ENCODE measurements at places on chromosomes 11 and 22.
A peak's percentile ranks its signal among the peaks of the same experiment; 100 is the strongest.

DNA sequence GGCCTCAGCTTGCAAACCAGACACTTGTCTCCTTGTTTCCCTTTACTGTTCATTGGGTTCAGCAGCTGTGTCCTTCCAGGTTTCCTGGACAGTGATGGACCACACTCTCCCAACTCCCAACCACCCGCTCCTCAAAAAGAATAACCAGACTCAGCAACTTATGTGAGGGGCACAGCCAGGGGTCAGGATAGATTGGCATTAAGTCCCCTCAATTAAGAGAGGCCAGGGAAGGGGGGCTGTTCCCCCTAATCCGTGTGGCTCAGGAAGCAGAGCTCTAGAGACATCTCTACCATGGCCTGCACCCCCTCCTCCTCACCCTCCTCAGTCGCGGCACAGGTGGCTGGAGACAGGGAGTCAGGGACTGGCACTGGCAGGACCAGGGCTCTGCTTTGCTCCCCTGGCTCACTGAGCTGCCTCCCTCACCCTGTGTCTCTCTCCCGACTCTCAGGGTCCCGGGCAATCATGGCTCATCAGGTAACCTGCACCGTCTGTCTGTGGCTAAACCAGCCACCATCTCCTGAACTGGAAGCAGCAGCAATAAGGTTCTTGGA lies 111.7 kb downstream of the ZNF280B start:
- DNase-seq, result no peak

- DNase-seq, result no peak
Measured at GRCh38 chr11:120511820-120512738, 531 bp downstream of the GRIK4 start.

DNA sequence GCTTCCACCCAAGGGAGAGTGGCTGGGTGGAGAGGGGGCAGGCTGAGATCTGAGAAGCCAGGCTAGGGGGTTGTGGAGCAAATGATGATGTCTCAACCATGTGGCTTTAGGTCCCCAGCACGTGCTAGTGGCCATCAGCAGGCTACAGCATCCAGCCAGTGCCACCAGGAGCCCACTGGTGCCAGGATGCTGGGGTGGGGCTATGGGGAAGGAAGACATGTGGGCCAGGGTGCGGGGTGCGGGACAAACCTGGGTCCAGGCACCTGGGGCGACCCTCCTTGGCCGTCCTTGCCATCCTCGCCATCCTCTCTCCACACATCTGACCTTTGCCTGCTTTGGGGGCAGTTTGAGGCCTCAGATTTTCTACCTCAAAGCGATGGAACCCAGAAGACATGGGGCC lies 104.3 kb downstream of the KCNQ1 start:
- no peak for DNase-seq

DNA sequence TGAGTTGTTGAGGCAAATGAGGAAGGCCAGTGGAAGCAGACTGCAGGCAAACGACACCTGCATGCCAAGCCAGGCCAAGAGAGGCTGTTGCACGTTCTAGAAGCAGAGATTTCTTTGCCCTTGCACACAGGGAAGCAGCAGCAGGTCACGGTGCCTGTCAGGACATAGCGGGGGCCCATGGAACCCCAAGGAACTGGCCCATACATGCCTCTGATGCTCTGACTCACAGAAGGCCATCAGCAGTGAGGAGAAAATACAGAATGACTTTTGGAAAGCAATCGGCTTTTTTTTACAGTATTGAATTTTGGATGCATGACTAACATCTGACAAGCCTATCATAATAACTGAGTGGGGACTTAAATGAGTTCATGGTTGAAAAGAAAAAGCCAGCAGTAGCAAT lies 123.9 kb downstream of the MPPED1 start:
- no peak for DNase-seq

DNA sequence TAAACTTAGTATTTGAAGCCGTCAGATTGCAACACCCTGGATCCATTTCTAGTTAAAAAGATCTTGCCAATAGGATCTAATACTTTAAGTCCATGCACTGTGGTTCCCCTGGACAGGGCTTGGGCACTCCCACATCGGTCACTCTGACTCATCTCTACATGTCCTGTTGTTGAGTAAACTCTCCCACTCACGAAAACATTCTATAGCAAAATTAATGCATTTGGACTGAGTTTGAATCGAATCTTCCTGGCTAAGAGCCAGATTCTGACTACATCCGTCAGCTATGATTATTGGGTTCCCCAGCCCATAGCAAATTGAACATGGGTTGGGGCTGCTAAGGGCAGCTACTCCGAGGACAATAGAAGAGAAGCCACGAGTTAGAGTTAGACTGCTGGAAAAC lies 182.1 kb upstream of the SORL1-AS1 start:
- no peak for DNase-seq

GRCh38 chr11:66450560-66450959 lies 11.9 kb upstream of the MRPL11 start:
- no peak for DNase-seq

DNA sequence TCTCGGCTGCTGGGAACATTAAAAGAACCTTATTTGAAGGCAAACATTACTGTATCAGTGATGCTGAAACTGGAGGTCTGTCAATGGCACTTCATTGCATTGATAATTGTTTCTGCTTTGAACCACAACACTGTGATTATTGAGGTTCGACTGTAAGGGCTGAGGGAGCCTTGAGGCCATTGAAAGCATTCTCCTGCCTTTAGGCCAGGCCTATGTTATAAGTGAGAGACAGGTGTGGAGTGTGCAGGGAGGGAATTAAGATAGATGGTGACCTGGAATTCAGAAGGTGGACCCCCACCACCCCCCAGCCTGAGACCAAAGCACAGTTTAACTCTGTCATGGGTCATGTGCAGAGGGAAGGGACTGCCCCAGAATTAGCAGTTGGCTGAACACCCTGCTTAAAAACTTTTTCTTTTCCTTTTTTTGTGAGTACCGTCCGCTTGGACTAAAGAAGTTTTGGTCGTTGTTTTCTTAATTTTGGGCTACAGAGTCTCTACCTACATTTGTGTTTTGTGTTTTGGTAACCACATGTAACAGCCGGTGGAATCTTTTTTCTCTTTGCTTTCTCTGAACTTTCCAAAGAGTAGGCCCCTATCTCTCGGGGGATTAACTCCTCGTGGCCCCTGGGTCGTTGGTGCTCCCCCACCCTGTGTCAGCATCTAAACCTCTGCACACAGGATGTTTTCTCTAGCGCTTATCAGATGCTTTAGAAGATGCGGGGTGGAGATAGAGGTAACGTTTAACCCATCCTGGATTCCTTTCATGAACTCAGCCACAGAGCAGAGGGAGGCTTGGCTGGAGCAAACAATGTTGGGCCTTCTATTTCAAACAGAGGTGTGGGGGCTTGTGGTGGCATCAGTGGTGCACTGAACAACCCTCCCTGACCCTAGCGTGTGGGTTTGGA lies 43.7 kb downstream of the ZBTB16 start:
- no peak for DNase-seq

GRCh38 chr11:60263402-60263801 lies 17.1 kb upstream of the MS4A4A start:
- DNase-seq, result no peak

DNA sequence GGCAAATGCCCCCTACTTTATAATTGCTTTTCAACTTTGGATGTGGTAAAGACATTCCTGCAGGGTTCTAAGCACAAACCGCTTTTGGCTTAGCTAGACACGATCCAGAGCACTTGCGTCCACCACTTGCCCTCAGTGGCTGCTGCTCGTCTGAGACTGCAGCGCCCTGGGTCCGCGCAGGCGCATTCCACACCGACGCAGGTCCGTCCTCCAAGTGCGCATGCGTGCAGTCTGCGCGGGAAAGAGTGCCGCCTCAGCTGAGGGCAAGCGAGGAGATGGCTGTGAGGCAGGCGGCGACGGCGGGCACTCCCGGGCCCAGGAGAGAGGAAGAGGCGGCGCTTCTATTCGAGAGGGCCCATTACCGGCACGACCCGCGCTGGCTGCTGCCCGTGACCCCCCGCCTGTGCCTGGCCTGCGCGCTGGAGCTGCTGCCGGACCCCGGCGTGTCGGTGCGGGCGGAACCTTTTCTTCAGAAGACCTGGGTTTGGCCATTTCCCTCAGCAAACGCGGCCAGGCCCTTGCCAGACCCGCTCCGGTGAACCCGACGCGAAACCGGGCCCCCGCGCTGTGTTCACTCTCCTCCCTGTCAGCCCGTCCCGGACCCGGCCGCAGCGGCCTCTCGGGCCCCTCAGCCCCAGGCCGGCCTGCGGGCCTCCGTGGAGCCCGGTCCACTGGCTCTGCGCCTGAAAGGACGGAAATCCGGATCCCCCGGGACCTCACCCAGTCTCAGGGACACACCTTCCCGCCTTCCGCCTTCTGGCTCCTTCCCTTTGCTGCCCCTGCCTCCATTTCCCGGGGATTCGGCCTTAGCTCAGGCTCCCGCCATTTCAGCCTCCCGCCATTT lies at the start of gene MEI1:
Gene MEI1 (plus strand): TSS at position 240 of the 844 bp plus-strand sequence. CDS start 36 bp downstream, at position 276.
- peak; percentile 78 for DNase-seq

- no peak for DNase-seq
Measured at GRCh38 chr11:72788241-72788640, 5.6 kb downstream of the STARD10 start.

- no peak for DNase-seq
Measured at GRCh38 chr22:46800102-46800857, 37.8 kb downstream of the TBC1D22A start.

DNA sequence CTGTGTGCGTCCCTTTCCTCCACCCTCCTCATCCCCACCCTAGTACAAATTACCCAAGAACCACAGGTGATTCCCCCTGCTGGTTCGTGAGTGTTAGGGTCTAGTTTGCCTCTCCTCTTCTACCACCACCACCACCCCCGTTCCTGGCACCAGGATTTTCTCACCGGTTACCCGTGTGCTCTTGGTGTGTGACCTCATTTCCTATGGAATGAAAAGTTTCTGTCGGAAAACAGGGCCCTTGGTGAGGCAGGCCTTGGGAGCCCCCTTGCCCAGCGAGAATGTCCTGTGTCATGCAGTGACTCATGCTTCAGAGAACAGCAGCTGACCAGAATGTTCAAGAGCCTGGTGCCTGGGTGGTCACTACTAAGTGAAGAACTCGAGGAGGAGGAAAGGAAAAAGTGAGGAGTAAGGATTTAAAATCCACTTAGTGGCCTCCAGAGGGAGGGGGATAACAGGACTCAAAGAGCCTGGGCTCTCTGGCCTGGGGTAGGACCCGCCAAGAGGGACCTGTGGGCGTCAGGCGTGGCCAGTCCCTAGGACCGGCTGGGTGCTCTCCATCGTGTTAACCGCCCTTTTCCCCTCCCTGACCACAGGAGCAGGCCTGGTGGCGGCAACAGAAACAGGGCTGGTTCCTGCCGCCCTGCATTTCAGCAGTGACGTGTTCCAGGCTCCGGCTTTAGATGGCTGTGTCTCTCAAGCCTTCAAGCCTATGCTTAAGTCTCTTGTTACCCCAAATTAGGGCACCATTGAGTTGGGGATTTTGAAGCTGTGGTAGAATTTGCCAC lies 30.2 kb downstream of the C22orf31 start:
- no peak for DNase-seq

GRCh38 chr22:44678556-44679305 lies 23.3 kb upstream of the PRR5 start:
- DNase-seq, result no peak

GRCh38 chr22:45323695-45324094 lies 14.0 kb downstream of the FAM118A start:
- DNase-seq, result no peak

- peak; percentile 74 for DNase-seq
Measured at GRCh38 chr11:78187366-78188285, 800 bp downstream of the KCTD21 start.

- DNase-seq, result no peak
Measured at GRCh38 chr11:132429685-132430084, 1059.3 kb downstream of the NTM start.

- DNase-seq, result no peak
Measured at GRCh38 chr11:61955422-61956135, 5.4 kb downstream of the BEST1 start.

- DNase-seq, result no peak
Measured at GRCh38 chr11:112751772-112752171, 209.4 kb upstream of the NCAM1 start.

- no peak for DNase-seq
Measured at GRCh38 chr11:78138291-78138690, 1.1 kb downstream of the ALG8 start.

DNA sequence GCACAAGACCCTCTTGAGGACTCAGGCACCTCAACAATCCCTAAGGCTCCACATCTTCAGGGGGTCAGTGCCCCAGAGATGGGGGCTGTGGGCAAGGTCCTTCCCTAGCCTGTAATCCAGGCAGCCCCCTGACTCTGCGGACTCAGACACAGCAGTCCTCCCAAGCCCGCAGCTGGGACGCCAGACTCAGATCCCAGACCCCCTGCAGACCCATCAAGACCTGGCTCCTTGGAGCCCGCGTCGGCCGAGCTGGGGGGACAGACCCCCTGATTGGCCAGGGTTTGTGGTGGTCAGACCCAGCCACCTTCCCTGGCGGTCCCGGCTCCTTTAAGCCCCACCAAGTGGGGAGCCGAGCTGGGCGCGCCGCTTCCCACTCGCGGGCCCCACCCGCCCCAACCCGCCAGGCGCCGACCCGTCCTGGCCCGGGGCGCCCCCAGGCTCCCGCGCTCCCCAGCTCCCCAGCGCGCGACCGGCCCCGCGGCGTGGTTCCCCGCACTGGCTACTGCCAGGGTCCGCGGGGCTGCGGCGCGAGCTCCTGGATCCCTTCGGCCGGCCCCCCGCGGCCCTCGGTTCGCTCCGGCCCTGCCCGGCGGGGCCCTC lies 458 bp downstream of the OSBPL5 start:
- DNase-seq, result no peak

- DNase-seq, result no peak
Measured at GRCh38 chr11:68928136-68928880, 24.6 kb downstream of the IGHMBP2 start.

GRCh38 chr11:19889531-19889930 lies 176.9 kb downstream of the NAV2 start:
- no peak for DNase-seq

DNA sequence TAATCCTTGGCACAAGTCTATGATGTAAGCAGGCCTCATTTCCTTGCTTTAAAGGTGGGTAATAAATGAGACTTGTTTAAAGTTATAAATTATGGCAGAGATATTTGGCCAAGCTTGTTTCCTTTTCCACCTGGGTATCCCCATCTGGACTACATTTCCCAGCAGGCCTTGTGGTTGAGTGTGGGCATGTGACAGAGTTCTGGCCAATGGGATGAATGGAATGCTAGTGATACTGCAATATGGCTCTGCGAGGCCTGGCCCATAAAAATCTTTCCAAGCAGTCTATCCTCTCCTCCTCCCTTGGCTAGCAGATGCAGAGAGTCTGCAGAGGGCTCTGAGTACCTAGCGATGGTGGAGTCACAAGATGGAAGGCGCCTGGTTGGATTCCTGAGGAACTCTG lies 102.5 kb downstream of the TIMP3 start:
- no peak for DNase-seq

- DNase-seq, result no peak
Measured at GRCh38 chr22:24550028-24550901, 4.7 kb downstream of the GUCD1 start.

GRCh38 chr22:46764140-46764680 lies 1.8 kb downstream of the TBC1D22A start:
- no peak for DNase-seq

GRCh38 chr22:46367707-46368191 lies 32.2 kb downstream of the TRMU start:
- peak; percentile 38 for DNase-seq

DNA sequence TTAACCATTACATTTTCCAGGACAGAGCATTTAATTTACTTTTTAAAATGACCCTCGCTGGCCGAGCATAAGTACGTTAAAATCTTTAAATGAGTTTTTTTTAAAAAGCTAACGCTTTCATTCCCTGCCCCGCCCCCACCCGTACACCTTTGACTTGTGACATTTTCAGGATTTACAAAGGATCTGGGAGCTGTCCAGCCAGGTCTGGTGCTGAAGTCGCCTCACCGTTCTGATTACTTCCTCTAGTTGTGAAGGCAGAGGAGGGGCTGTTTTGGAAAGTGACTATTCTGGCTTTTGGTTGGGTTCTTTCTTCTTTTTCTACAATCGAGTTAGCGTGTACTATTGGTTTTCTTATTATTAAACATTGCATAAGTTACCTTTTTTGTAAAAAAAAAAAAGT lies 2.9 kb downstream of the C11orf87 start:
- DNase-seq, result no peak
